ENCODE measurements at places on chromosomes 1 and 21.
A peak's percentile ranks its signal among the peaks of the same experiment; 100 is the strongest.

DNA sequence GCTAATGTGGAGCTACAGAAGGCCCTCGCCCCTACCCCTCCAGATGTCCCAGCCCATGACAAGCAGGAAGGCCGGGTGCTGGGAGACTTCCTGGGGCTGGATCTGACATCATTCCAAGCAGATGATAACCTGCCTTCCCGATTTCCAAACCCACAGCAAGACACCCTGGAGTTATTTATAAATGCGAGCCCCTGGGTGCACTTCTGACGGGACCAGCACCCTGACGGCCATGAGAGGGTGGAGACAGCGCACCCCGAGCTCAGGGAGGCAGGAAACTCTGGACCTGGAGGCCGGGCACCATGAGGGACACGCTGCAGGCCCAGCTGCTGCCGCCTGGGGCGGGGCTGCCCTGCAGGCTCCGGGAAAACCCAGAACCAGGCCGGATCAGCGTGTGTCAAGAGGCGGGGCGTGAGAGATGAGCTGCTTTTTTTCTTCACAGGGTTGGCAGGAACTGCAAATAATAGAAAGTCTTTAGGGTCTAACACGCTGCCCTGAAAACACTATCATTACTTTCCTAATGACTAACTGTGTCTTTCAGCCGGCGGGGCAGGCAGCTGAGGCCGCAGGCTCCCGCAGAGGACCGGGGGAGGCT is 2.5 kb upstream of the PCBP3 start:
- no peak for DNase-seq

DNA sequence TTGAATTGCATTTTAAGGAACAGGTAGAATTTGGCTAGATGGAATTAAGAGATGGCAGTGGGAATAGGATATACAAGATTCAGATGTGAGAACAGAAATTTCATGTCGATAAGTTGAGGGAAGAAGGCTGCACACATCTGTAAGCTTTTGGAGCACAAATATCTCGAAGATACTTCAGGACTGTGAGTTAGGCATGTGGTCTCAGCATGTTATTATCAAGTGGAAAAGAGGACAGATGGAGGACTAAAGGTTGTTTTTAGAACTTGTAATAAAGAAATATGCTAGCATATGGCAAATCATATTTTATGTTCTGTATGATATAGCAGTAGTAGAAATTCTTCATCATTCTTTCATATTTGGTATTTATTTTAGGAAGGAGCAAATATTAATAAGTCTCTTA is 61.5 kb downstream of the KIF1B start:
- DNase-seq = no peak

- DNase-seq = no peak
These were observed 50.7 kb downstream of the YARS1 start for GRCh38 chr1:32766328-32766972.

DNA sequence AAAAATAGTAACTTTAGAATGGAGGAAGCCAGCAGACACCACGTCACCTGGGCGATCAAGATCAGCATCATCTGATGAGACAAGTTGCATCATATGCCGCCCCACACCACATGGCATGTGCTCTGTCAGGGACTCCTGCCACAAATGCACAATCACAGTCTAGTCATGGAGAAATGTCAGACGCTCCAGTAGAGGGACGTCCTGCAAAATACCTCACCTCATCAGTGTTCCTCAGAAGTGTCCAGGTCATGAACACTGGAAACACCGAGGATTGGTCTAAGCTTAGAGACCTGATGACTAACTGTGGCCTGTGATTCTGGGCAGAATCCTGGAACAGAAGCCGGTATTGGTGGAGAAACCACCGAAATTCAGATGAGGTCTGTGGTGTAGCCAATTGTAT is 14.3 kb downstream of the ADARB1 start:
- DNase-seq = no peak

DNA sequence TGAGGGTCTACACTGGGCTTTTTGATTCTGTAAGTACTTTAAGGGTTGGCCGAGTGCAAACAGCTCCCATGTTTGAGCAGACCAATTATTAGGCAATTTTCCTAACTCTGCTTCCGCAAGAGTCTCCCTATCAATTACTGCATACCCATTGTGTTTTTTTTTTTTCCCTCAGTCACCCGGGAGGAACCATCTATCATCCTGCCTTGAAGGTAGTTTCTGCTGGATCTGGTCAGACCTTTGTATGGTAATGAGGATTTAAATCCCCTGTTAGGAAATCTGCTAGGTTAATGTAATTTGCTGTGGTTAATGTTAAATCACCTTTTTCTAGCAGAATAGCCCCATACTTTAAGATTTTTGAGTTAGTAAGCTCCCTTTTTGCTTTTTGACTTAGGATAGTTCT is 40.8 kb upstream of the WARS2 start:
- DNase-seq = no peak

- DNase-seq = no peak
These were observed 48.0 kb downstream of the TEX35 start for GRCh38 chr1:178560871-178561376.

DNA sequence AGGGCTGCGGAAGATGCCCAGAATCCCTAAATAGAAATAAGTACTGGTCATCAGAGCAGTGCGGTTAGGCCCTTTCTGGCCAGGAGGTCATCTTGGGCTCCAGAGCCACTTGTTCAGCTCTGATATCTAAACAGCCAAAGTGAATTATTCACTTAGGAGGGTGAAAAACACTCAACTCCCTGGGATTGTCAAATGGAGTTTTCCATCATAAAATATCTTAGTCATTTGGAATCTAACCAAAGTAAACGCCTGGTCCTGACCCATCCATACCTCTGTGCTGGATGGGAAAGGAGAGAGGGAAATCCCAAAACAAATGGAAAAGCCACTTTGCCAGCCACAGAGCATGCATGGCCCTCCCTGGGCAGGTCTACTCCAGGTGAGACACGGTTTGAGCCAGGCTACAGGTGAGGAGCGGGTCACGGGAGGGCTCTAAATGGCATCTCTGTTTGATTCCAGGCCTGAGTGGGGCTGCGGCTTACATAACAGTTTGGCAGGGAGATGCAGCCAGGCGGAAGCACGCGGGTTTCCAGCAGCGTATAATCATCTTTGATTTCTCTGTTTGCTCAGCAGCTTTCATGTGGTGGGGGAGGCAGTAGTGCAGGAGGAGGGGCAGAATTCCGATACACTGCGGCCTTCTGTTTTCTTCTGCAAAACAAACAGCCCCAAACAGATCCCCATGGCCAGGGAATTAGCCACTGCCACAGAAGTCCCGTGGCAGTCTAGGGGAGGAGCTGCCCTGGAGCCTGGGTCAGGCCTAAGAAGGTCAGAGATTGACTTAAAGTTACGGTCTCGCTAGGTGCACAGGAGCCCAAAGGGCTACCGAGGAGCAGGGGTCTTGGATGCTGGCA is 59.1 kb upstream of the ZNF648 start:
- peak; percentile 90 for DNase-seq
